ENCODE measurements at places on chromosomes 4 and X.

GRCh38 chrX:120794525-120794975, 81.1 kb downstream of the CT47B1 start:
- no peak for DNase-seq

- no peak for DNase-seq
Measured at GRCh38 chrX:132565273-132565672, 76.4 kb upstream of the MBNL3 start.

DNA sequence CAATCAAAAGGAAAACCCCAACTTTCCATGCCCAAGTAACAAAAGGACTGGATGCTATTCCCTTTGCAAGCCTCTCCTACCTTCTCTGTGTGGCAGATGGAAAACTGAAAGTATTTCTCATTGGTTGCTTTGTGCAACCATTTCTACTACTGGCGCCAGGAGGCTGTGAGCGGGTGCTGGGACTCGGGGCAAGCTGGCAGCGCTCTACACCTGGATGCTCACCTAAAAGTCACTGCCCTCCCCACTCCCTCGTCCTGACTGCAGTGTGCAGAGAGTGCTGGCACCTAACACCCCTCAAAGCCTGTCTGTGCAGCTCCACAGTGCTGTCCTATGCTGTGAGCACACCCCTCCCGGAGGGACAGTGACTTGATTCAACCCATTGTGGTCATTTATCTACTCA, 54.2 kb upstream of the STS start:
- no peak for DNase-seq

DNA sequence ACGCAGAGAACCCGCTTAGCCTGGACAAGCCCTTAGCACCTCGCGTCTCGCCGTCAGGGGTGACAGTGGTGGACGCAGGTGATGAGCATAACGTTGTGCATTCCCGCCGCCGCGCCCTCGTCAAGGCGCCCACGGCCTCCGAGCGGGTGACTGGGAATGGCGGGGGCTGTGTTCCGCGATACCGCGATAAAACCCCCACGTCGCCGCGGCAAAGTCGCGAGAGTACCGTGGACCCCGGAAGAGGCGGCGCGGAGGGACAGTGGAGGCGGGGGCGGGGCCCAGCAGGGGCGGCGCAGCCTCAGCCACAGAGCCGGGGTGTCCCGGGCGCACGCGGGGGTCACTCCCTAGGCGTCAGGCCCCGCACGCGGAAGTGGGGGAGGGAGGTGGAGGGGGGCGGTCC, 53.8 kb downstream of the ZFYVE28 start:
- no peak for DNase-seq

GRCh38 chr4:154030746-154031145, 241.9 kb upstream of the SFRP2 start:
- no peak for DNase-seq

DNA sequence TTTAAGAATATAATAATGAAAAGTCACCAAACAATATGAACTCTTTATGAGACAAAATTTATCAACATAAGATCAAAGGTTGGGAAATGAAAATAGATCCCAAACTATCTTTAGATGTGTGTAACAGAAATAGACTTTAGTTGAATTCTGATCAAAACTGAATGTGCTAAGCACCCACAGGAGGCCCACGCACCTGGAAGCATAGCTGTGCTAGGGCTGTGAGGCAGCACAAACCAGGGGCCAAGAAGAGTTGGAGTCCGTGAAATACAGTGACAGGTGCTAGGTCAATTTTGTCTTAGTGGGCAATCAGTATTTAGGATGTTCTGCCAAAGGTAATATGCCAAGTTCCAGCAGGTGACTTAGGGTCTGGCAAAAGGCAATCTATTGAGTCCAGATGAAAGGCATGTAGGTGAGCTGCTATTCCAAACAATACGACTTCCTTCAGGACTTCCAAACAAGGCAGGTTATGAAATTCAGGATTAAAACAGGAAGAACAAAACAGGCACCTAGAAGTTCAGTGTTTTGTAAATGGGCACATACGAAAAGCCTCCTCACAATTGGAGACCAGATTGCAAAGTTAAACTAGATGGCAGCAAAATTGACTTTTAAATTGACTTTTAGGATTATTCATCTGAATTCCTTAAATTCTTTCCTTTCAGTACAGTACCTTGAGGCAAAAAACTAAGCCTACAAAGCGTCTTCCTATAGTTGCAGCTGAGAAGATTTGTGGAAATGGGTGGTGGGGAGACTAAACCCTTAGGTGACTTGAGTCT, 4.7 kb upstream of the PCDH18 start:
- peak; percentile 33 for DNase-seq

- no peak for DNase-seq
Measured at GRCh38 chrX:131942034-131942433, 81.1 kb upstream of the STK26 start.

- DNase-seq: peak; percentile 42
Measured at GRCh38 chrX:65035446-65035770, 59.2 kb upstream of the ZC4H2 start.

Measured in cerebellar cortex (tissue), 1 donor.